ENCODE measurements at places on chromosomes 5 and 9.

DNA sequence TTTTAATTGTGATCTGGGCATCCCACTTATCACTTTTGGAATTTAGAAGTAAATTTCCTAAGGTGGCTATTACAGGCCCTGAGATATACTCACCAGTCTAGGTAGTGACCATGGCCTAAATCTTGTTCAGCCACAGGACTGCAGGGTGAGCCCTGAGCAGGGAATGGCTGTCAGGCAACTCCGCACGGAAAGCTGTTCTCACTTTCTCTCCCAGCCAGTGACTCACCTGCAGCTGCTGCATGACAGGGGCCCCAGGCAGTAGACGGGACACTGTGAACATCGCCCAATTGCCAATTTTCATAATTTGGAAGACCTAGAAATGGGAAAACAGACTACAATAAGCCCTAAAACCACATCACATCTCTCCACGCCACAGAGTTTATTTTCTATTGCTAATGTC lies 69.6 kb upstream of the TAF1L start:
- DNase-seq: no peak

DNA sequence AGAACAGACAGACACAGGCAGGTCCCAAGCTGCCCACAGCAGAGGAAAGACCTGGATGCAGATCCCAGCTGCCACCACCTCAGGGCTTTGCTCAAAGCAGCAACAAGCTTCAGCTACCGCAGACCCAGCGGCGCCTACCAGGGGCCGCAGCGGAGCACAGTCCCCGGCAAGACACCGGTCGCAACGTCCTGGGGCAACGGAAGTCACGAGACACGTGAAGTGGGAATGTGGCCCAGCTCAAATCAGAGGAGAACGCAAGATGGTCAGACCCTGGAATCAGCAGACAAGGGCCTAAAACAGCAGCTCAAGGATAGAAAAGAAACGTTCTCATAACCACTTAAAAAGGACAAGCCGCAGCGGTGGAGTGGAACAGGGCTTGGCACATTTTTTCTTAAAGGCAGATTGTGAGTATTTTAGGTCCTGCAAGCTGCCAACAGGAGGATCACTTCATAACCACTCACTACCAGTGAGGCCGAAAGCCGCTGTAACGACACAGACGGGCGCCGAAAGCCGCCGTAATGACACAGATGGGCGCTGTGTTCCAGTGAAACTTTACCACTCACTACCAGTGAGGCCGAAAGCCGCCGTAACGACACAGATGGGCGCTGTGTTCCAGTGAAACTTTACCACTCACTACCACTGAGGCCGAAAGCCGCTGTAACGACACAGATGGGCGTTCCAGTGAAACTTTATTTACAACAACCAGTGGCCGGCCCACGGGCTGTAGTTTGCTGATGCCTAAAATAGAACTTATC lies 21.7 kb downstream of the SLC9A3 start:
- DNase-seq: no peak

DNA sequence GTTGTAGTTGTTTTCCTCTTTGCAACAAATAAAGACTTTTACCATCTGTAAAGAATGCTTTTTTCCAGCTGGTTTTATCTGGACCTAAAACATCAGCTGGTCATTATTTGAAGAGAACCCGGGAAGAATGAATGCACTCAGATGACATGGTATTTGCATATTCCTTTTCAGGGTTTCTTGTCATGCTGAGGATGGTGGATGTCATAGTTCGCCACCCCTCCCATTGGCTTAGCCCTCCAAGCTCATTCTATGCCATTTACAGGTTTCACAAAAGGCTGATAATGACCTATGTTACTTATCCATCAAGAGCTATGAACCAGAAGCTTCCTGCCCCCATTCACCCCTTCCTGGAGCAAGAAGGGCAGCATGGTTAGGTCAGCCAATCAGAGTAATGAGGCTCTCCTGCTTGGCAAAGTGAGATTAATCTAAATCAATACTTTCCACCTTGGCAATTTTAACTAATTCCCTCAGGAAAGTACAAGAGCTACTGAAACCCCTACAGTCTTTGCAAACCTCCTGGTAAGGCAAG lies 440.5 kb upstream of the TLE4 start:
- no peak for DNase-seq

DNA sequence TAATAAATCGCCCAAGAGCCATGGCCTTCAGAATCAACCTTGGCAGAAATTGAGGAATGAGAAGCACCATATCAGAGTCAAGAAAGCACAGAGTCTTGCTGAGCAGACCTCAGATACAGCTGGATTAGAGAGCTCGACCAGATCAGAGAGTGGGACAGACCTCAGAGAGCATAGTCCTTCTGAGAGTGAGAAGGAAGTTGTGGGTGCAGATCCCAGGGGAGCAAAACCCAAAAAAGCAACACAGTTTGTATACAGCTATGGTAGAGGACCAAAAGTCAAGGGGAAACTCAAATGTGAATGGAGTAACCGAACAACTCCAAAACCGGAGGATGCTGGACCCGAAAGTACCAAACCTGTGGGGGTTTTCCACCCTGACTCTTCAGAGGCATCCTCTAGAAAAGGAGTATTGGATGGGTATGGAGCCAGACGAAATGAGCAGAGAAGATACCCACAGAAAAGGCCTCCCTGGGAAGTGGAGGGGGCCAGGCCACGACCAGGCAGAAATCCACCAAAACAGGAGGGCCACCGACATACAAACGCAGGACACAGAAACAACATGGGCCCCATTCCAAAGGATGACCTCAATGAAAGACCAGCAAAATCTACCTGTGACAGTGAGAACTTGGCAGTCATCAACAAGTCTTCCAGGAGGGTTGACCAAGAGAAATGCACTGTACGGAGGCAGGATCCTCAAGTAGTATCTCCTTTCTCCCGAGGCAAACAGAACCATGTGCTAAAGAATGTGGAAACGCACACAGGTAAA lies 4.5 kb downstream of the NFX1 start:
- DNase-seq: no peak

- DNase-seq: no peak
Measured at GRCh38 chr5:119250946-119251901, 104.6 kb upstream of the TNFAIP8 start.

DNA sequence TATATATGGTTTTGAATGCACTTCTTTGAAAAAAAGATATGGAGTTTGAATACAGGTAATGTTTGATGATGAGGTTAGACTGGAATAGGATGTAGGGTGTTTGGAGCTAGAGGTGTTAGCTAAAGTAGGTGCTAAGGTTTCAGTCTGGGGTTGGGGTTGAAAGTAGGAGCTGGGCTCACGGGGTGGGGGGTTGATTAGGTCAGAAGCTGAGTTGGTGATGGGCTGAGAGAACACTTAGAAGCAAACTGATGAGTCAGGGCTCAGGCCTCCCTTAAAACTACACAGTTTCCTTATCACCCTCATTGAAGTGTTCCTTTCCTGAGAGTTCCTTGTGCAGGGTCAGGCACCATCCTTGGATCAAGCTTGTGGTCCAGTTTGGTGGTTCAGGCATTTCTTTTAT lies 308.8 kb upstream of the ADAMTS16 start:
- DNase-seq: no peak

DNA sequence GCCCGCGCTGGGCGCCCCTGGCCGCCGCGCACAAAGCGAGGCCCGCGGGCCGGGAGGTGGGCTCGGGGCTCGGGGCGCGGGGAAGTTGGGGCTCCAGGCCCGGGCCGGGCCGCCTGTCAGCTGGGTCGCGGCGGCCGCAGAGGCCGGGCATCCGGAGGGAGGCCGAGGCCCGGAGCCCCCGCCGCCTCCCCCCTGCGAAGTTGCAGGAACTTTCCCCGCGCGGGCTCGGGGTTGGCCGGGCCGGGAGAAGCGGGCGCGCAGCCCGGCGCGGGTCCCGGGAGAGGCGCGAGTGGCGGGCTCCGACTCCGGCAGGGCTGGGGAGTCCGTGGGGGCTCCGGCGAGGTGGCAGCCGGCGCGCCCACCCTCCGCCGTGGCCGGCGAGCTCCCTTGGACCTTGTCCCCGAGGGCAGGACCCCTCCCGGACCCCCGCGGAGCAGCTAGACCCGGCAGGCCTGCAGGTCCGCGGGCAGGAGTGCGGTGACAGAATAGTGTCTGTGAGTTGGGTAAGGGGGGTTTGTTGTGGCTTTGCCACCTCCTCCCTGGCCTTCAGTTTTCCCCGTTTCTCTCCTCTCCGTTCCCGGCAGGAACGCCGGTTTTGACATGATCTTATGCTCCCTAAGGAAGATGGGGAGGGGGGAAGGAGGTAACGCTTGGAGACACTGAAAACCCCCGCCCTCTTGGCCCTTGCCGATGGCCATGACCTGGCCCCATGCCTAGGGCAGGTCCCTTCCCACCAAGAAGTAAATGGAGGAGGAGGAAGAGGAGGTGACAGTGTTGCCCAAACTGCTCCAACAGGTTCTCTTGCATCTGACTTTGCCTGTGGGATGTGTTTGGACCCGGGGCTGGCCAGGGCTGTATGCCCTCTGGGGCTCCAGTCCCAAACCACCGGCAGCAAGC lies 942 bp downstream of the PHF2 start:
- no peak for DNase-seq

GRCh38 chr9:127769929-127770582 lies 8.4 kb downstream of the SH2D3C start:
- DNase-seq: no peak

DNA sequence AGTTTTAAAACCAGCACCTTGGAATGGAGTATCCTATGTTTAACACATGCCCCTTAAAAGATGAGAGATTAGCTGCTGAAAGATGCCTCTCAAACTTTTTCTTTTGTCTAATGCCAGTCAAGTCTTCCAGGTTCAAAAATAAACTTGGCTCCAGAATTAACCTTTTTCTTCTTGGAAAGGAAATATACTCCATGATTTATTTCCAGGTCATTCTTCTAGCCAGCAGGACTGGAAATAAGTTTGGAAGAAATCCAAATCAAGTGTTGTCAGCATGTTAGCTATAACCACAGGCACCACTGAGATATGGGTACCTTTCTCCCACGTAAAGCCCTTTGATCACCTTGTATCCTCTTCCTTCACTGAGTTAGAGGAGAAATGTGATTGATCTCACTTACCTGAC lies 56.1 kb downstream of the NLN start:
- DNase-seq: no peak

DNA sequence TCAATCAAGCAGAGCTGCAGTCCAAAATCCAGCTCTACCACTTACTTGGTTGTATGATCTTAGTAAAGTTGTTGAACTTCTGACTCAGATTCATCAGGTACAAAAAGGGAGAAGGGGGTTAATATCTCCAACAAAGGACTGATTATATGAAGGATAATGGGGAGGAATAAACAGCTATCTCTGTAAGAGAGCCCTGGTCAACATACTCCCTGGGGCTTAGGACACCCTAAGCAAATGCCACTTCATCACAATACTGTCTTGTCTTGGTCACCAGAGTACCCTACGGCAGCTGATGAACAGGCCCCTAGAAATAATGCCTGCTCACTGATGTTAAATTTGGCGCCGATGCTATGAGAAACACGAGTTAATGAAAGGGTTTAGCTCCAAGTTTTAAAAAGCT lies 34.8 kb downstream of the LHFPL2 start:
- no peak for DNase-seq

- no peak for DNase-seq
Measured at GRCh38 chr5:82861701-82862100, 215.5 kb downstream of the TMEM167A start.

DNA sequence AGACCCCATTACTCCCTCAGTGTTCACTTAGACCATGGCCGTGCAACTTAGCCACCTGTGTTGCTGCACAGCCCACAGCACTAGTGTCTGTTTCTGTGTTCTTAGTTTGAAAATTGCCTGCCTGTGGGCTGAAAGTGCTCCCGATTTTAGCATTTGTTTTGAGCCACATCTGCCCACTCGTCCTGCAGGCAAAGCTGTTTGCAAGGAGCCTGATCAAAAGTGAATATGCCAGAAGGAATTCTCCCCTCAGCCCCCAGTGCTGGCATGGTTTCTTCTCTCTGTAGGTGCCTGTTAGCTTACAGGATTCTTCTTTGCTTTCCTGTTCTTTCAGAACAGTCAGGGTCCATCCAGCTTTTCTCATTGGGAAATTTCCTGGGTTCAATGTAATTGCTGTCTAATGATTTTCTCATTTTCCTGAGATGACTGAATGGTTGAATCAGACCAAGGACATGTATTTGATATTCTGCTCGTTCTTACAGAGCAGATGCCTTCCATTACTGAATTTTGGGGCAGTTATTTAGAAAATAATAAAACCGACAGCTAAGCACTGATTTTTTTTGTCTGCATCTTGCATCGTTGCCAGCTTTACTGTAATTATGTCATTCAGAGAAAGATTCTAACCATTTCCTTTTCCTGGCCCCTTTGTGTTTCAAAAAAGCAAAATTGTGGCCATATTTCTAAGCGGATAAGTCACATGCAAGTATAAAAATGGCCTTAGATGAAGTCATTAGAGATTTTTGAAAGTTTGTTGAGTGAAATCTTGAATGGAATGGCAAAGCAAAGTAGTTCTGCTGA lies 111.1 kb upstream of the CKMT2 start:
- DNase-seq: no peak

DNA sequence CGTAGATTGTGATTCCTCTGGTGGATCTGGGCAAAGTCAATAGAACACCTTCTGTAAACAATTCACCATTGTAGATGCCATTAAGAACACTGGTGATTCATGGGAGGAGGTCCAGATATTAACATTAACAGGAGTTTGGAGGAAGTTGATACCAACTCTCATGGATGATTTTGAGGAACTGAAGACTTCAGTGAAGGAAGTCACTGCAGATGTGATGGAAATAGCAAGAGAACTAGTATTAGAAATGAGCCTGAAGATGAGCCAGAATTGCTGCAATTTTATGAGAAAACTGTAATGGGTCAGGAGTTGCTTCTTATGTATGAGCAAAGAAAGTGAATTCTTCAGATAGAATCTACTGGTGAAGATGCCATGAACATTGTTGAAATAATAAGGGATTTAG lies 26.9 kb downstream of the TCERG1 start:
- DNase-seq: no peak

GRCh38 chr5:147675168-147675567 lies 107.4 kb downstream of the JAKMIP2 start:
- no peak for DNase-seq

GRCh38 chr5:136064510-136064909 lies 35.7 kb downstream of the TGFBI start:
- no peak for DNase-seq

- no peak for DNase-seq
Measured at GRCh38 chr5:151903243-151903653, 21.4 kb downstream of the GLRA1 start.

DNA sequence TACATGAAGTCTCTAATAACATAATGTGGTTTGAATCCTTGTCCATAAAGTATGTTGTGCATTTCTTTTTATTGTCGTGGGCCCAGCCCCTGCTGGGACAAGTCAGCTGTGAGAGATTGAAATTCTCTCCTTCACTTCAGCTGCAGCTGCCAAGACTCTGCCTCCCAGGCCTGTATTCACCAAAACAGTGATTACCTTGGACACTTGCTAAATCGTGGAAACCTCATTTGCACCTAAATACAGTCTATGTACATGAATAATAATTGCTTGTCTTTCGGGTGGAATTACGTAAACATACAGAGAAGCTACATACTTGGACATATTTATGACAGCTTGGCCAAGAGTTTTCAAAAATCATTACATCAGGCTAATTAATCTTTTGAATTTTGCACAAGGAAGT lies 898.5 kb upstream of the SEMA6A start:
- DNase-seq: no peak

- DNase-seq: no peak
Measured at GRCh38 chr5:126849101-126849678, 72.3 kb downstream of the LMNB1 start.

Data from stimulated activated CD4-positive, alpha-beta T cell treated with anti-CD3 and anti-CD28 coated beads, Interleukin-1b, Interleukin-23, amount 100 ng/mL, for 1 hour (primary cell).